ENCODE measurements at places on chromosomes 2 and 18.

- DNase-seq, result no peak
Measured at GRCh38 chr18:49055196-49055595, 104.4 kb upstream of the SMAD7 start.

- no peak for DNase-seq
Measured at GRCh38 chr2:15797231-15797938, 143.0 kb upstream of the MYCN start.

DNA sequence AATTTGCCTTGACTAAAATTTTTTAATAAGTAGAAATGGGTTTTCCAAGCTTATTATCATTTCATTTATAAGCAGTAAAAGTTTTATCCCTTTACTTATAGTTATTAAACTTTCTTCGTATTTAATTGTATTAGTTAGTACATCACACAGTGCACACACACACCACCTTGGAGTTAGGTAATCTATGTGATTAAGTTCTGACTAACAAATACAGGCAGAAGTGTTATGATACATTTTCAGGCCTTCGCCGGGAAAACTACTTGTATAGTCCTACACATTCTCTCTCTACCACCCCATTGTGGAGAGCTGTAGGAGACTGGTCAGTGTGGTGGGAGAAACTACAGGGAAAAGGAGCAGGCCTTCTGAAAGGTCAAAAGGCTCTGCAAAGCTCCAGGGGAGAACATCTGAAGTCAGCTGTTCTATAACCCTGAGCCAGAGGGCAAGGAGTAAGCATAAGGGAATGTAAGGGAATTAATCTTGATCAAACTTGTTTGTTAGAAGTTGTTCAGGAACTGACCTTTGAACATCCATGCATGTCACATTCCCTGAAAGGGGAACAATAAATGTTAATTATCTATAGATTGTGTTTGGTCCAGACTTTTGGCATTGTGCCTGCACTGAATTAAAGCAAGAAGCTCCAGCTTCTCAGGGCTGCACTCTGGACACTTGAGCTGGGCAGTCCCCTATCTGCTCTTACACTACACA lies 231.7 kb downstream of the FSIP2 start:
- no peak for DNase-seq

DNA sequence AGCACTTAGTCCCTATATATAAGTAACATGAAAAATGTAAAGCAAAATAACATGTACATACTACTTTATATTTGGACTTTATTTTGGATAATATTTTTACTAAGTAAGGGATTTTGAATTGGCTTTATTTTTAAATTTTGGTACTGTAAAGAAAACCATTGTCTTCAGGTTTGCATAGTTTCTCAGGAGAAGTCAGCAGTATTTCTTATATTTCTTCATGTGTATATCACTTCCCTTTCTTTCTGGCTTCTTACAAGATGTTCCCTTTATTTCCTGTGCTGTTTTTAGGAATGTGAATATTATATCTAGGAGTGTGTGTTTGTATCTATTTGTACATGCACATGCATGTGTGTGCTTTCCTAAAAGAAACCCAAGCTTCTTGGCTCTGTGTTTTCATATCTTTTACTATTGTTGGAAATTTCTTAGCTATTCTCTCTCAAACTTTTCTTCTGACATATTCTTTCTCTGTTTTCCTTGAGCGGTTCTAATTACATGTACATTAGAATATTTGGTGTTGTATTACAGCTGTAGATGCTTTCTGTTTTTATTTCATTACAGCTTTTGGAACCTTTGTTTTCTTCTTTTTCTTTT lies 1549.7 kb upstream of the ACVR2A start:
- DNase-seq, result no peak

DNA sequence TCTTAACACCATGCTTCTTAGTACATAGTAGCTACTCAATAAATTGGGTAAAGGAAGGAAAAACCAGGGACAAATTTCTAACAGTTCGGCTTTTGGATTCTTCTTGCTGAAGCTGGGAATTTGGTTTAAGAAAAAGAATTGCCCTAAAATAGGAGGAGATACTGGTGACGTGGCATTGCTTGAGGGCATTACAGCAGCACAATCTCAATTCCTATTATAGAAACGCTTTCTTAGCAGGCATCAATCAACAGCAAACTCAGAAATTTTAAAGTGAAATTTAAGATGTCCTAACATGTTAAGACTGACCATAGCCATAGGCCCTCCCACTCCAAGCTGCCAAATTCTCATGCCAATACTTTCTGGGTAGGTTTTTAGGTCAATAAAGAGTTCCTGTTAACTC lies 169.5 kb downstream of the SRBD1 start:
- DNase-seq, result no peak

GRCh38 chr2:237132799-237133198 lies 47.1 kb downstream of the COPS8 start:
- DNase-seq, result no peak

DNA sequence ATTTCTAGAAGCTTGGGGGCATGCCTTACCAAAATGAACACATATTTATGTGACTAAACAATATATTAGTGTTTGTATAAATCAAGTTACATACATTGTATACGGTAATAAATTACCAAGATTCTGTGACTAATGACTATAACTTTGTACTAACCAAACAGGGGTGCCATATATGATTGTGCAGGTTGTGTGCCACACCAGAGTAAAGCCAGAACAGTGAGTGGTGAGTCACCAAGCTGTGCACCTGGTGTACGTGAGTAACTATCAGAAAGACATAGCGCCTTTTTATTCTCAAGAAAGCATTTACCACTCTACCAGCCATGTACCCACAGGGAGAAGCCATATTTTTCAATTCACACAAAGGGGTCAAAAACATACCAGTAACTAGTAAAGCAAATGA lies 453.2 kb upstream of the PIK3C3 start:
- no peak for DNase-seq

DNA sequence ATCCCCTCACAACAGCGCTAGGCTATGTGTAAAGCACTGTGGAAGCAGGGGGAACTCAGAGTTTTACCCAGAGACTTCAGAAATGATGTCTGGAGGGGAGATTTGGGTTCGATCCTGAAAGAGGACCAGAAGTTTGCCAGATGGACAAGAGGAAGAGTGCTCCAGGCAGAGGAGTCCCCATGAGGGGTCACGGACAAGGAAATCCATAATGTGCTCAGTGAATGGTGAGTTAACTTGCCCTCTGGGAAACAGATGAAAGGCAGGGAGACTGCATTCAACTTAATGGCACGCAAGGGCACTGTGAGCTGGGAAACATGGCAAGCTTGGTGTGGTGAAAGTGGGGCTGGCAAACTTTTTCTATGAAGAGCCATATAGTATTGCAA lies 6.0 kb upstream of the ASAP2 start:
- DNase-seq, result no peak

DNA sequence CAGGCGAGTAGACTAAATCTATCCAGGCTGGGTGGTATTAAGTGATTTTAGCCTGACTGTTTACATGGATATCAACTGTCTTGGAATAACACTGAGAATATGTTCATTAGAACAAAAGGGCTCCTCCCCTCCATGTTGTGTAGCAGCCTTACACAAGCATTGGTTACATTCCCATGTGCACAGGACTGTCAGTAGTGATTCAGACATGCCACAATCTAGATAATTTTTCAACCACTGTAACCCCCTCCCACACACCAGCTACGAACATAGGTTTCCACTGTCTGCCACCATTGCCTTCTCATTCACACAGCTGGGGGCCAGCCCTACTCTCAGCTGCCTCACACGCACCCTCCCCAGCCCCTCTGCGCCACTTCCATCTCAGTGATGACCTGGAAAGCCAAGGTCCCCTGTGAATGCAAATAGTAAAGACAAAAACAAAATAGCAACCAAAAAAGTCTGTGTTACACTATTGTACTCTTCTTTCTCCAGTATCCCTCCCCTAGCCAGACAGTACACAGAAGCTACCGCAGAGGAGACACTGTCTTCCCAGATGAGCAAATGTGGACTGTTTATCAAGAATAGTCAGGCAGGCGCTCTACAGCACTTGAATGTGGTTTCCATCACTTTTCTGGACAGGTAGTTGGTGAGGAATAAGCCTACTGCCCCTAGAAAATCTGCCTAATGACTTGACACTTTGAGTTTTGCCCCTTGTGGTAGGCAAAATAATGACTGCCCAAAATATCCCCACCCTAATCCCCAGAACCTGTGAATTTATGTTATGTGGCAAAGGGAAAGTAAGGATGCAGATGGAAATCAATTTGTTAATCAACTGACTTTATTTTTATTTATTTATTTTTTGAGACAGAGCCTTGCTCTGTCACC lies 27.9 kb upstream of the TYMS start:
- no peak for DNase-seq

DNA sequence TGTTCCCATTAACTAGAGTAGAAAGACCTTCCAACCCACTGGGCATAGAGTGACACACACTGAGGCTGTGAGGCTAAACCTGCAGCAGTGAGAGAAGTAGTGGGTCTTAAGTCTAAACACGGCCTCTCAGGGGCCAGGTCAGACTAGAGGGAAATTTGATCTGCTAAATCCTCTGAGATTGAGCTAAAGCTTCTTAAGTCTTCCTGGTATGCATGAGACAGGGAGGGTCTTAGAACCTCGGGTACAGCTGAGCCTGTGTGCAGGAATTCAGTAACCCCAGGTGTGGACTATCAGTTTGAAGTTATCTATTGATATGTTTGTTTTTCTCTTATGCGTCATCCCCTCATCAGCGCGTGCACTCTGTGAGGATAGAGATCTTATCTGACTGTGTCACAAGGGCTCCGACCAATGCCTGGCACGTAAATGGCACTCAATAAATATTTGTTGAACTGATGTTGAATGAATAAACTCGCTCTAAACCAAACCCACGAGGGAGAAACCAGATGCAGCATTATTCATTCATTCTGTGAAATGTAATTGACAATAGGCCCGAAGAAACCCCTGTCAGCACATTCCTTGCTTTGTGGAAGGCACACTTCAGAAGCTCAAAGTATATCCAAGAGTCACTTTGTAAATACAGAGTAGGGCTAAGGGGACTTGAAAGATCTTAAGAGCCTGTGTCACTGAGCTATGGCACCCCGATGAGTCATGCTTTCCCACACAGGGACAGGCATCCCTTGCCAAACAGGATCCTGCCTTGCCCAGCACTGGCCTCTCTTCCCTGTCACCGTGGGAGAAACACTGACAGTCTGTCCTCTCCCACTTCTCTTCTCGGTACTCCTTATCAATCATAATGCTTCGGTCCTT lies 21.7 kb upstream of the RAB10 start:
- DNase-seq, result no peak

GRCh38 chr18:51621113-51621863 lies 423.8 kb upstream of the MEX3C start:
- no peak for DNase-seq

GRCh38 chr2:120012363-120012762 lies 514 bp upstream of the EPB41L5 start:
- DNase-seq, result no peak

DNA sequence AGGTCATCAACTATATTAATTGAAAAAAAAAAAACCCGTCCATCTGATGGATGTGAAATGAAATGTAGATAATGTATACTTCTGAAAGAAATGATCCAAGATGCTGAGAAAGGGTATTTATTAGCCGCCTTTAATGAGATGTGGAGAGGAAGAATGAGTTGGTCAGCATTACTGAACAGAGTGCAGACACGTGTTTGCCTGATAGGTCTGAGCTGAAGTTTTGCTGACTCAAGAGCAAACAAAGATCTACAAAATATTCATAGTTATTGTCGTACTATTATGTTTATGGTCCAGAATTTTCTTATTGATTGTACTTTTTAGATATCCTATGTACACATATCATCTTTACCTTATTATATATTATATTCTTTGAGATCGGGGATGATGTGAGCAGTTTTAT lies 235.3 kb downstream of the RDH14 start:
- no peak for DNase-seq

GRCh38 chr2:75503048-75503607 lies 57.6 kb downstream of the EVA1A start:
- DNase-seq, result no peak

GRCh38 chr2:217331523-217332416 lies 471.9 kb upstream of the TNP1 start:
- no peak for DNase-seq

DNA sequence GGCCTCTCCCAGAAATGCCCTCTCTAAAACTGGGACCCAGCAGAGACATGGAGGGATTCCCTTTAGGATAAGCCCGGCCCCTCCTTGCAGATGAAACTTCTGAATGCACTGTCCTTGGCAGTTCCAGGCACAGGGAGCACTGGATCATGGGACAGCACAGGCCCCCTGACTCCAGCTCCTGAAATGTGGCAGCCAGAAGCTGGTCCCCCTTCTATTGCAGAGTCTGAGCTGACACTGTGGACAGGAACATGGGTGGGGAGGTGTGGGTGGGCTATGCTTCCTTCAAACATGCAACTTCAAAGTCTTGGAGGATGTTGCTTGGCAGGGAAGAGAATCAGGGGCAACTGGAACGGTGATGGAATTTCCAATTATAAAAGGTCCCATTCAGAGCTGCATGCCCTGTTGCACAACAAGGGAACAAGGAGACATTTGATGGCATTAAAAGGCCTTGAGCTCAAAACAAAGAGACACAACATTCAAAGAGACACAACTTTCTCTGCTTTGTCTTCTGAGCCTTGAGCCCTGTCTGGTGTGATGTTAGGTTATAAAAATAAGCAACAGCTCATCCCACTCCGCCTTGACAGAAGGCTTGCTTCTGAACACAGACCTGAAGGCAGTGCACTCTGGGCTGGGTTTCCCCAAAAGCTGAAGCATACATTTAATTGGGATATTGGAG lies 239.0 kb downstream of the OSR1 start:
- no peak for DNase-seq

GRCh38 chr2:134173338-134174016 lies 80.4 kb upstream of the MGAT5 start:
- DNase-seq, result no peak

GRCh38 chr2:54845514-54845913 lies 122.1 kb downstream of the EML6 start:
- DNase-seq, result no peak

DNA sequence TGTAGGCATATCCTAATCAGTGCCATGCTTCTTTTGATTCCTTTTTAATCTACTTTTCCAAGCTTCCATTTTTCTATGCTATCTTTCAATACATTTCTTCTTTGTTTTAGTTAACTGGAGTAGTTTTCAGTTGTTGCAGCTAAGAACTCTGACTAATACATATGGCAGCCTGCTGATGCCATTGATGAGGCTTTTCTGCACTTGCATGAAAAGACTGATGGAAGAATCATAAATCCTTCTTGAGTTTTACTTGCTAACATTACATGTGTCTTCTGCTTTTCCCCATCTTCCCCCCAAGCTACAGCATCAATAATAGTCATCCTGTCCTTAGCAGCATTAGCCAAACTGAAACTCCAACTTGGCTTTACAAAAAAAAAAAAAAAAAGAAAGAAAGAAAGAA lies 203.3 kb downstream of the LRP1B start:
- no peak for DNase-seq

Data from stimulated activated CD8-positive, alpha-beta memory T cell treated with anti-CD3 and anti-CD28 coated beads, Interleukin-15, amount 100 ng/mL, for 1 hour (primary cell).